ENCODE measurements at places on chromosomes 3 and 15.
A peak's percentile ranks its signal among the peaks of the same experiment; 100 is the strongest.

DNA sequence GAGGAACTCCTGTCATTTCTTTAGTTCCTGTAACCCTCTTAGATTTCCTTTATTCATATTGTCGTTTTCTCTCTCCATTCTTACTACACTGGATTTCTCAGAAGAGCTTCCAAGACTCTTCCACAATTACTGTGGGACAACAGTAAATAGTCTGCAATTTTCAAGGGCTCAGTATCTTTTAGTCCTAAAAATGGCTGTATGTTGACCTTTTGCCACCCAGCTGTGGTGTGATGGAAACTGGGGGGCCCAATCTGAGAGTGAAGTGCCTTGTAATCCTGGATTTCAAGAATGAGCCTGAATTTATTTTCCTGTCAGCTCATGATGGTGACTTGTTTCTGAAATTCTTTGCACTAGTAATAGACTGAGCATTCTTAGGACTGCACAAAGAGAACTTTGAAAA is 277.6 kb upstream of the RASGRP1 start:
- H3K27ac ChIP-seq, result no peak overlapping the region
- H3K36me3 ChIP-seq, result no peaks in the 10 kb centered on the region
- H3K4me3 ChIP-seq, result no peak overlapping the region
- no peaks in the 10 kb centered on the region for H3K27me3 ChIP-seq

GRCh38 chr15:77066971-77067690 is 3.8 kb downstream of the TSPAN3 start:
- peak overlapping the region; percentile 92 for H3K27ac ChIP-seq
- H3K4me3 ChIP-seq, result no peak overlapping the region
- DNase-seq, result no peak
- no peaks in the 10 kb centered on the region for H3K27me3 ChIP-seq

- no peak for DNase-seq
- no peak overlapping the region for H3K27ac ChIP-seq
- H3K4me3 ChIP-seq, result no peak overlapping the region
- no peaks in the 10 kb centered on the region for H3K27me3 ChIP-seq
- no peaks in the 10 kb centered on the region for H3K36me3 ChIP-seq
- H3K4me1 ChIP-seq, result no peaks in the 10 kb centered on the region
These were observed 647.2 kb upstream of the UBE2E2 start for GRCh38 chr3:22555753-22556435.

GRCh38 chr3:18416332-18416731 is 8.8 kb downstream of the SATB1 start:
- H3K4me1 ChIP-seq, result no peaks in the 10 kb centered on the region
- DNase-seq, result no peak
- H3K4me3 ChIP-seq, result no peak overlapping the region
- no peak overlapping the region for H3K27ac ChIP-seq

DNA sequence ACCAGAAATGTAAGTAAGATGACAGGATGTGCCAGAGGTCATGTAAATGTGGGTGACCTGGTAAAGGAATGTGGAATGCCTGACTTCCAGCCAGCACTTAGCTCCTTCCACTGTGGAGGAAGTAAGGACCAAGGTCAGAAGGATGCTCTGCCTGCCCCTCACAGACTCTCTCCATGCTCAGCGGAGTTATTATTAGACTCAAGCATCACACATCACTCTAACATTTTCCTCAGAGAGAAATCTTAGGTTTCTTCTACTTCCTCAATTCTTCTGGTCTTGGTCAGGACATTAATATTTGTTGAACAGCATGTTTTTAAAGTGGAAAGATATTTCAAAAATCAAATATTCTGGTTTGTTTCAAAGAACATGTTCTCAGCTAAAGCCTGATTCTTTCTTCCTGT is 231.4 kb upstream of the WNT5A start:
- DNase-seq, result no peak
- peaks cover 4% of the 10 kb centered on the region for H3K27me3 ChIP-seq
- no peaks in the 10 kb centered on the region for H3K36me3 ChIP-seq
- H3K4me1 ChIP-seq, result no peaks in the 10 kb centered on the region

DNA sequence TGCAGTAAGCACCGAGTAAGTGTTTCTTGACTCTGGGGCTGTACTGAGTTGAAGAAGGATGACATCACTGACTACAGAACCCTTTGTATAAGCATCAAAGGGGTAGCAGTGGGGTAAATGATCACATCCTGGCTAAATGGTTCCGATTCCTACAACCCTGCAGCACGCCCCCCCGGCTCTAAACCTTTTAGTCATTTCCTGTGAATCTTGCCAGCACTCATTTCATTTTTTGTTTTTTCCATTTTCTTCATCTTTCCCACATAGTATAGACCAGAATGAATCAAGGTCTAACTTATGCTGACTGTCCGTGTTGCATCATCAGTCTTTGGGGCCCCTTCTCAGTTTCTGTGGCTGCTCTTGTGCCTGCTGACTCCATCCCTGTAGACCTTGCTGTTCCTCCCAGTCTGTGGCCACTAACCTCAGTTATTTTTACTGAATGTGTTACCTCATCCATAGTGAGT is 383.1 kb upstream of the TPRG1 start:
- no peaks in the 10 kb centered on the region for H3K27me3 ChIP-seq
- no peak for DNase-seq
- H3K4me3 ChIP-seq, result no peak overlapping the region

DNA sequence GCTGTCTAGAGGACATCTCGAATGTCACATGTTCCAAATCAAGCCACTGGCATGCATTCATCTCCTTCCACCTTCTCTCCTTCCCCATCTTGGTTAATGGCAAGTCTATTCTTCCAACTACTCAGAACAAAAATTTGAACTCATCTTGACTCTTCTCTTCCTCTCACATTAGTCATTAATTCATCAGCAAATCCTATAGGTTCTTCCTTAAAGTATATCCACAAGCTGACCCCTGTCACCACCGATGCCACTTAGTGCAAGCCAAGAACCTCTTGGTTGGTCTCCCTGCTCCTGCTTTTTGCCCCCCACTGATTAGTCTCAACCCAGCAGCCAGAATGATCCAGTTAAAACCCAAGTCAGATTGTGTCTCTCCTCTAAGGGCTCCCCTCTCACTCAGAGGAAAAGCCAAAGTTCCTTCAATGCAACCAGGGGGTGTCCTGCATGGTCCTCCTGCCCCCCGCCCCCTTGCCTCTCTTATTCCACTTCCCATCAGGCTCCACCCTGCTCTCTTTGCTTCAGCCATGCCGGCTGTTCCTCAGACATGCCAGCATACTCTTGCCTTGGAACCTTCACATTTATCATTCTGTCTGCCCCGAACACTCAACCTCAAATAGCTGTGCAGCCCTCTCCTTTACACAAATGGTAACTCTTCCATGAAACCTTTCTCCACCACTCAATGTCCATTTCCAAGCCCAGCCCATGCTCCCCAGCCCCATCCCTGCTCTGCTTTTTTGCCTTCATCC is 1.0 kb upstream of the GALNT15 start:
- peaks cover 30% of the 10 kb centered on the region for H3K4me1 ChIP-seq
- DNase-seq, result no peak
- no peak overlapping the region for H3K4me3 ChIP-seq
- H3K27me3 ChIP-seq, result no peaks in the 10 kb centered on the region

DNA sequence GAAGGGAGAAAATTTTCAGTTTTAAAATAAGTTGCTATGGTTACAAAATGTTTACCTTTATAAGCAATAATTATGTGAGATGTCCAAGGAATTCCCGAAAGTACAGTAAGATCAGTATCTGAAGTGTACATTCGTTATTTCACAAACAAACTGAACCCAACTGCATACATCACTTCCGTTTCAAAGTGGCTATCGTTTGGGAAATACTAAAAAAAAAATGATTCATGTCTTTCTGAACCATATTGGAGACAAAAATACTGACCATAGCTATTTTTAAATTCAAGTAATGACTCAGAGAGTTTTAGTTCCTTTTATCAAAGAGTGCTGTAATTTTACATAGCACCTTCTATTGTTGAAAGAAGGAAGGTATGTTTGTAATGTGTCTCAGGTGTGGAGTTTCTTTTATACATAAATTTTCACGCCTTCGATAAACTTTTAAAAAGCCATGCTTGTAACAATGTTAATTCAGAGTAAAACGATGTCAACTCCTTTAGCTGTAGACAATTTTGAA is 8.0 kb upstream of the ANKRD28 start:
- H3K4me3 ChIP-seq, result no peak overlapping the region
- H3K27ac ChIP-seq, result peak overlapping the region; percentile 65
- H3K36me3 ChIP-seq, result no peaks in the 10 kb centered on the region
- no peaks in the 10 kb centered on the region for H3K27me3 ChIP-seq

GRCh38 chr3:186374376-186374775 is 12.3 kb upstream of the DGKG start:
- H3K4me3 ChIP-seq, result no peak overlapping the region
- peaks cover 1% of the 10 kb centered on the region for H3K27me3 ChIP-seq
- H3K4me1 ChIP-seq, result no peaks in the 10 kb centered on the region
- H3K27ac ChIP-seq, result no peak overlapping the region
- no peak for DNase-seq

GRCh38 chr3:36833160-36833814 is 68.9 kb upstream of the DCLK3 start:
- no peaks in the 10 kb centered on the region for H3K27me3 ChIP-seq
- peaks cover 88% of the 10 kb centered on the region for H3K36me3 ChIP-seq
- H3K4me1 ChIP-seq, result no peaks in the 10 kb centered on the region
- DNase-seq, result no peak

All from upper lobe of right lung (tissue), 1 donor.